WERI-Rb-1 (cell line): ENCODE measurements at places on chromosomes 1 and 21.

DNA sequence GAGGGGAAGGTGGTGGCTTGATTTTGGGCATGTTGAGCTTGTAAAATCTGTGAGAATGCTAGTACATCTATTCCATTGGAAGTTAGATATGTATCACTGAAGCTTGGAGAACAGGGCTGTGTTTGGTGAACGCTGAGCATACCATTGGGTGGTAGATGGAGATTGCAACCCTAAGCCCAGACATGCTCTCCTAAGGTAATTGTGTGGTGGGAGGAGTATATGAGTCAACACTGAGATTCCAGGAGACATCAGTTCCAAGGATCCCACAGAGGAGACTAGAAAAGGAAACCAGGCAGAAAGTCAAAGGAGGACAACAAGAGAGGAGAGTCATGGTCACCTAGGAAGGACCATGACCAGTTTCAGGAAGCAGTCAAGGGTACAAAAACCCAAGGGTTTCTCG is 60.4 kb downstream of the KIF21B start:
- DNase-seq: no peak

DNA sequence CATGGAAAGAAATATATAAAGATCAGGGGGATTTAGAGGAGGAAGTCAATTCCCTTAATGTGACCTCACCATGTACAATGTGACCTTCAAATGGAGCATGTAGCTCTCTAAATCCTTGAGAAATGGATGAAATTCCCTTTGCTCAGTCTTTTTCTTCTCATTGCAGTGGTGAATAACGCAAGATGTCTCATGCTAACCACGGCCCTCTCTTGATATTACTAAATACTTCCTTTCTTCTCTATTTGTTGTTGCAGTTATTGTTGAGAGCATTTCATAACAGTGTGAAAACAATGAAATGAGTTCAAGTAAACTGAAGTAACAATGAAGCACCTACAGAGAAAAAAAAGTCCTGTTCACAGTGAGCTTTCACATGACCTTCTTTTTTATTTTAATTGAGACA is 55.6 kb downstream of the ZNF281 start:
- no peak for DNase-seq

- DNase-seq: no peak
Measured at GRCh38 chr21:41931041-41931451, 22.8 kb downstream of the C2CD2 start.

DNA sequence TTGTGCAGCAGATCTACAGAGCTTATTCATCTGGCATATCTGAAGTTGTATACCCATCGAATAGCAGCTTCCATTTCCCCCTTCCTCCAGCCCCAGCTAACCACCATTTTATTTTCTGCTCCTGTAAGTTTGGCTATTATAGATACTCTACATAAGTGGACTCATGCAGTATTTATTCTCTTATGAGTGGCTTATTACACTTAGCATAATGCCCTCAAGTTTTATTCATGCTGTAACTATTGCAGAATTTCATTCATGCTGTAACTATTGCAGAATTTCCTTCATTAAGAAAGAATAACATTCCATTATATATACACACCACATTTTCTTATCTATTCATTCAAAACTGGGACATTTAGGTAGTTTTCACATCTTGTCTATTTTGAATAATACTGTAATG is 30.5 kb upstream of the IFI16 start:
- DNase-seq: no peak

GRCh38 chr1:71640998-71641397 is 560.2 kb upstream of the ZRANB2 start:
- DNase-seq: no peak

- no peak for DNase-seq
Measured at GRCh38 chr1:10064416-10065343, 31.9 kb downstream of the UBE4B start.

DNA sequence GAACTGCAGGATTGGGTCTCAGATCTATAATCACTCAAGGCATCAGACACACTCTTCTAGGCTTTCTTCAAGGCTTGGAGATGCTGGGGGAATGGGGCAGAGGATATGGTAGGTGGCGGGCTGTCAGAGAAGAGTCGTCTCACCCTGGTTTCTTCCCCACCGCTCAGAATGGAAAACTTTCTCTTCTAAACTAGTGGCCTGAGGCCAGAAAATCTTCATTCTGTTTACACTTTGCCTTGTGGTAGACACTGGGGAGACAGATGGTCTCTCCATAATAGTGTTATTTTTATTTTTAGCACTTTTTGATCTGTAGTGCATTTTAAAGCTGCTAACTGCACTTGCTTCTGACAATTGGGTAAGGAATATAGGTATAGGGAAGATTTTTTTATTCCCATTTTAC is 2.6 kb downstream of the PRELP start:
- DNase-seq: no peak

- no peak for DNase-seq
Measured at GRCh38 chr1:172824209-172824608, 165.3 kb downstream of the FASLG start.

DNA sequence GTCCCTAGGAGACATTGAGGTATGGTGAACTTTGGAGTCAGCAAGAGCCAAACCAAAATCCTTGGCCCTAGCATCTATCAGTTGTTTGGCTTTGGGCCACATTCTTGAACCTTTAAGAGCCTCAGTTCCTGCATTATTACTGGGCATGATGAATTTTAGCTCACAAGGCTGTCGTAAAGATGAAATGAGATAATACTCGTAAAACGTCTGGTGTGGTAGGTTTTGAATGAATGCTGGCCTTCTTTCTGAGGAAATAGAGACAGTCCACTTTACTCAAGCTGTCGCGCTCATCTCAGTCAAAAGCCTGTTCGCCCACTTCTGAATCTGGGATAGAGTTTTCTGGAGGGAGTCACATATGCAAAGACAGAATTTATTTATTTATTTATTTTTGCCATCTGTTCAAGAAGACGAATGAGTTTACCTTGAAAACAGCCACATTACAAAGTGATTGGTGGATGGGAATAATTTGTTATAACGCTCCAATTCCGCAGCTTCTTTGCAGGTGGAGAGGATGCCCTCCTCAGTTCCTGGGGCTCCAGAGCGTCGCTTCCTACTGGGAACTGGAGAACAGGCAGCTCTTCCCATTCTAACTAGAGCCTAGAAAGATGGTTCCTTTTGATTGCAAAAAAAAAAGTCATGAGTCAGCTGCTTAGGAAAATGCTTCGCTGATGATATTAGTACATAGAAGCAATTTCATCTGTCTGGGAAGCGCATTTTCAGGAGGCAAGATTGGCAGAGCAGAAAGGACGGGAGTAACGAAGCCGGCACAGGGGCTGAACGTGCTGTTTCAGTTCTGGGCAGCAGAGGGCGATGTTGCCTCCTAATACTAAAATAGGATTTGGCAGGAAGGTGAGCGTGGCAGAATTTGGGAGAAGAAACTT is 49.9 kb upstream of the CYP2J2 start:
- DNase-seq: peak; percentile 62

GRCh38 chr1:68745451-68745850 is 248.6 kb upstream of the DEPDC1 start:
- DNase-seq: no peak

GRCh38 chr1:215595231-215595630 is 28.1 kb downstream of the KCTD3 start:
- DNase-seq: no peak

- DNase-seq: no peak
Measured at GRCh38 chr1:235583511-235584001, 66.0 kb downstream of the GNG4 start.

DNA sequence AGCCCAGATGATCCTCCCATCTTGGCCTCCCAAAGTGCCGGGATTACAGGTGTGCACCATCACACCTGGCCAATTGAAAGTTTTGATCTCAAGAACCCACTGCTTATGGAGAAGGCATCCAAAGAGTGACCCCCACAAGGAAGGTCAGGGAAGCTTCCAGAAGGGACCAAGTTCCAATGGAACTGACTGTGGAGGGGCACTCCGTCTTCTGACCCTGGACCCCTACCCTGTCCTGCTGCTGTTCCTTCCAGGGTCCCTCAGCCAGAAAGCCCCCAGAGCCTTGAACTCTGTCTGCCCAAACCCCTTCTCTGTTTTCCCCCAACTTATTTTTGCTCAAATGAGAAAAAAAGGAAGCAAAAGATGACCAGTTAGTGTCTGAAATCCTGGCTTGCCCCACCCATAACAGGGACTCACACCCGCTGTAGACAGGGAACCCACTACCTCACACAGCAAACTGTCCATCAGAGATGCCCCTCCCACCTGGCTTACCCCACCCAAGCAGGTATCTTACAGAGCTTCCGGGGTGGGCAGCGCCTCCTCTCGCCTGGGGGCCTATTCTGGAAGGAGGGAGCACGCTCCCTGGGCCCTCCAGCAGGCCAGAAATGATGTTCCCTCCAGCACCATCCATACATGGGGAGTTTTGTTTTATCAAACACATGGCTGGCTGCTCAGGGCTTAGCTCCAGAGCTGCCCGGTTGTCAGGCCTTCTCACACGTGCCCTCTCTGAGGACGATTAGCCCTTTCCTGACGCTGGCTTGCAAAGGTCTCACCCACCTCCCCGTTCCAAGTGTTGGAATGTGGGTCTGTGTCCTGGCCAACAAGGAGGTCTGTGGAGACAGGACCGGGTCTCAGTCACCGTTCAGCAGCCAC is 3.1 kb upstream of the WNT3A start:
- DNase-seq: no peak

DNA sequence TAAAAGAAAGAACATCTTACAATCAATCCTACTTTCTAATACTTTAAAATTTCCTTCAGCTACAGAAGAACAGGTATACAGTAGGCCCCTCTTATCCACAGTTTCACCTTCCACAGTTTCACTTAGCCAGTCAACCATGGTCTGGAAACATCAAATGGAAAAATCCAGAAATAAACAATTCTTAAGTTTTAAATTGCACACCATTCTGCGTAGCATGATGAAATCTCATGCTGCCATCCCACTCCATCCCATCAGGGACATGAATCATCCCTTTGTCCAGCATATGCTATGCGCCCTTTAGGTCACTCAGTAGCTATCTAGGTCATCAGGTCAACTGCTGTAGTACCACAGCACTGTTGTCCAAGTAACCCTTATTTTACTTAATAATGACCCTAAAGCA is 67.7 kb downstream of the HSF2BP start:
- no peak for DNase-seq

DNA sequence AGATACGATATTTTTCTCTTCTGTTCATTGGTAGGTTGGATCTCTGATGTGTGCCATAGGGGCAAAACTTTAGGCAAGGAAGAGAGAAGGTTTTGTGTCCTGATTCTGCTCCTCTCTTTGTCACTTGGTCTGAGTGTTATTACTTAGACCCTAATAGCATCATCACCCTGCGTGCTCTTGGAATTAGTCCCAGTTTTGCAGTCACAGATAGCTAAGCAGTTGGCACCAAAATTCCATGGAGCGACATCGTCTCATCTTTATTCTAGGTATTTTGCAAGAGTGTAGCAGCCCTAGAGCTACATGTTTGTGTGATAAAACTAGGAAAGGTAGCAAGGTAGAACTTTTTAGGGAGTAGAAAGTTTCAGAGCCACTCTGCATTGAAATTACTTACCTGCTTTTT is 23.8 kb downstream of the PIP5K1A start:
- no peak for DNase-seq

DNA sequence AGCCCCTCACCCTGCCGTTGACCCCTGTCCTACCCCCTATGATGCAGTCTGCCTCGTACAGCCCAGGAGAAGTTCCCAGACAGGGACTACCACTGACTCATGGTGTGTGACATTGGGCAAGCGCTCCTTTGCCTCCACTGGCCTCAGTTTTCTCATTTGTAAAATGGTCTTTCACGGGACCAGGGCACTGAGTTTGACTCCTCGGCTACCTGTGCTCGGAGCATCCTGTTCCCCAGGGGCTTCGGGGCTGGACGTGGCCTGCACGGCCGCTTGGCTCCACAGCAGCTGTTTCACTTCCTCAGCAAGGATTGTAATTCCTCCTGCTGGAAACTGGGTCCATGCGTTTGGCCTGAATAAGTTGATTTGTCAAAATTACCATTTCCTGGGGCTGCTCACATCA is 277.3 kb downstream of the MATN1 start:
- DNase-seq: no peak

GRCh38 chr21:44958471-44959191 is 18.8 kb downstream of the SLX9 start:
- DNase-seq: peak; percentile 85

- no peak for DNase-seq
Measured at GRCh38 chr1:70140894-70141293, 64.5 kb downstream of the LRRC40 start.

DNA sequence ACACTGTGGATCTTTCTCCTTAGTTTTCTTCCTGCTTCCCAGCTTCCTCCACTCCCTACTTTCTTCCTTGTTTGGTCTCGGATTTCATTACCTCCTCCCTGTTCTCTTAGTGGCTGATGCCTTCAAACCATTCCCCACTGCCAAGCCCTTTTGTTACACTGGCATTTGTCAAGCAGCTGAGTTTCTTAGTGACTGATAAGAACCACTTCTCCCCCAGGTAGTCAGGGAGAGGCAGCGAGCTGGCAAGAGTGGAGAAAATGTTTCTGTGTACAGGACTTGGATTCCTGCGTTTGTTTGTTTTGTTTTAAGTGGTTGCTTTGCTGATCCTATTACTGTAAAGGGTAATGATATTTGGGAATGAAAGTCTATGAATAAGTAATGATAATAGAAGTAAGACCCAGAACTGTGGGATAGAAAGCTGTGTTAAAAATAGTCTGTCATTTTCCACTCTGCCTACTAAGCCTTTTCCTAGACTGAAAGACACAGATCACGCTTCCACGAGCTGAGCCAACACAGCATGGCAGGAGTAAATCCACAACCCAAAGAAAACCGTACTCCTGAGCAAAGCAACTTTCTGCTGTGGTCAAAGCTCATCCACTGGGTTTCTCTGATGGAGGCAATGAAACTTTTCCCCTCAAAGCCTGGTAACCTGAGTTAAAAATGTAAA is 10.1 kb upstream of the SERTAD4 start:
- DNase-seq: no peak

GRCh38 chr1:39657923-39658485 is 13.9 kb downstream of the NT5C1A start:
- peak; percentile 81 for DNase-seq

DNA sequence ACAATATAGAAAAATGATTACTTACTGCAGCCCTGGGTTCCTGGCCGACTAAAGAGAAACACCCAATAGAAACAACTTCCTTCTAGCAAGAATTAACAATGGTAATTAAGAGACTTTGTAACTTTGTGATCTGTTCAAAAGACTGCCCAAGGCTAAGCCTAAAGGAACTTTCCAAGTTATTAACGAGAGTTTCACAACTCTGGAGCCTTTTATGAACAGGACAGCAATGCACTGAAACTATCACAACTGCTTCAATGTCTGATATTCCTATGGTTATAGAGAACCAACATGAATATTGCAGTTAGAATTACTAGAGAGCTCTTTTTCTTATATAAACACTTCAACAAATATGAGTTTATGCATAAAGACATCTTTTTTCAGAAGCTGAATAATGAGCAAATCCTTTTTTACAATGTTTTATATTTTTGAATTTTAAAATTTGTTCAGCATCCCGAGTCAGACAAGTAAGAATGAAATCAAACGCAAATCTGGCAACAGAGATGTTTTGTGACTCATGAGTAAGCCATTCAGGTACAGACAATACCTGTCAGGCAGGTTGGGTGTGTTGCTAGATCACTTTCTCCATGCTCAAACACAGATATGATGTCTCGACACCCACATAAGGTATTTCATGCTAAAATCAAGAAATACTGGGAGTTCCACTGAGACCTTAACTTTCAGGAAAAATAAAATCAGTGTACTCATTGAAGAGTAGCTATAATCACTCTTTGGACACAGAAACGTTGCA is 22.2 kb upstream of the KCNJ15 start:
- no peak for DNase-seq

GRCh38 chr1:38193040-38193439 is 146.4 kb upstream of the POU3F1 start:
- peak; percentile 52 for DNase-seq

- DNase-seq: peak; percentile 89
Measured at GRCh38 chr1:156089704-156090103, 7.4 kb upstream of the MEX3A start.

GRCh38 chr1:170032531-170033280 is 41.8 kb downstream of the KIFAP3 start:
- no peak for DNase-seq
